D341Med (cell line): ENCODE measurements at places on chromosomes 7 and 10.

DNA sequence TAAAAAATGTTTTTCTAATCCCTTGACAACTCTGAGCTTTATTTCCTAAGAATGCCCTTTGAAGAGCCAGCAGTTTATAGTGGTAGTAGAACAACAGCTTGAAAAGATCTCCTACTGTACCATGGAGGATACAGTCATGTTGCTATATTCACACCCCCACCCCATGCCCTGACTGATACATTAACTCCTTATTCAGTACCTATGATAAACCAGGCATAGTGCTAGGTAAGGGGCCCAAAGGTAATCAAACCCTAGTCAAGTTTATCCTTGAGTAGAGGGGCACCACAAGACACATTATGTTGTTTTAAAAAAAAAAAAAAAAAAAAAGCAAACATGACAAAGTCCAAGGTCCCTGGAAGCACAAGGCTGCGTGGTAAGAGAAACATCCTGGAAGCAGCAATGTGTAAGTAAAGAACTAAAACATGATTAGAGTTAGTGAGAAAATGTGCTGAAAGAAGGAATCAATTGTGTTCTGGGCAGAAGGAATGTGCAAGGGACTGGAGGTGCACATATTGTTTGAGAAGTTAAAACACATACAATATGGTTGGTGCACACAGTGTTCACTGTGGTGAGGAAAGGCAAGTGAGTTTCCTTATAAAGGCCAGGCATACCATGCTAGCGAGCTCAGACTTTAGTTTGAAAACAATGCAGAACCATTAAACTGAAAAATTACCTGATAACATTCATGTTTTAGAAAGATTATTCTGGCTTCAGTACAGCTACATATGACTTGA is 51.2 kb downstream of the PDE1C start:
- no peak for DNase-seq

DNA sequence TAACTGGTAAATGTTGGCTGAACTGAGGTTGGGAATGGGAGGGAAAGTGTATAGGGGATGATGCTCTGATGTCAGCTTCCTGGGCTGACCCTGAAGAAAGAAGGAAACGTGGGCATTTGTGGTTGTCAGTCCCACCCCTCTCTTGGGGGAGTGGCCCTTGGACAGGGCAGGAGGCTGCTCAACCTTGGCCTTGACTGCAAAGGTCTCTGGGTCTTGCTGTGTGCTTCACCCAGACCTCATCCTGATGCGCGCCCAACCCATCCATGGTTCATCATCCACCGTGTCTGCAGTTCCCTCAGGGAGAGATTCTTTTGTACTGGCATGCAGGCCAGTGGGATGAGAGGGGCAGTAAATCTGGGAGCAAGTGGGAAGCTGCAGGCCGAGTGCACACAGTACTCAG is 4.7 kb upstream of the ZYX start:
- DNase-seq = no peak

- no peak for DNase-seq
Observed at GRCh38 chr10:52729271-52730104, 43.1 kb downstream of the MBL2 start.

GRCh38 chr10:13633689-13634088 is 46.9 kb downstream of the PRPF18 start:
- no peak for DNase-seq

- DNase-seq = no peak
Observed at GRCh38 chr7:36185092-36185491, 32.0 kb downstream of the EEPD1 start.

DNA sequence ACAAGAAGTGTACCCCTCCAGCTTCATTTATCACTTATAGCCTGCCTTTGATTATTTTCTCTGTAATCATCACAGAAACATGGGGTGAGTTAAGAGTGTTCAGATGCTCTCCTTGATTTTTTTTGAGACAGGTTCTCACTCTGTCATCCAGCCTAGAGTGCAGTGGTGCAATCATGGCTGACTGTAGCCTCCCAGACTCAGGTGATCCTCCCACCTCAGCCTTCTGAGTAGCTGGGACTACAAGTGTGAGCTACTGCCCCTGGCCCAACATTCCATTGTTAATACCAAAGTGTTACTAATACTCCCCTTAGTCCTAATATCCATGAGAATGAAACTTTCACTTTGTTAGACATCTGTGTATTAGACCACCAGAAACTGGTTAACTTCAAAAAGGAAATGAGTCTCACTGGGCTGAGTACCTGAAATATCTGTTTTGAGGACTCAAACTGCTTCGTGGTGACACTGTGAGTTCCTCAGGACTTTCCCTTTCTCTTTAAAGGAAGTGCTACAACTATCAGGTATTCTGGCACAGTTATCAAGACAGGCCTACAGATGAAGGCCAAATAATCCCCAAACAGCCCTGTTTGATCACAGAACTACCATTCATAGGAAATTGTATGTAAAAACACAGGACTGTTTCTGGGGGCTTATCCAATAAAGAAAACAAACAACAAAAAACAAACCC is 20.5 kb upstream of the CFAP70 start:
- DNase-seq = no peak

DNA sequence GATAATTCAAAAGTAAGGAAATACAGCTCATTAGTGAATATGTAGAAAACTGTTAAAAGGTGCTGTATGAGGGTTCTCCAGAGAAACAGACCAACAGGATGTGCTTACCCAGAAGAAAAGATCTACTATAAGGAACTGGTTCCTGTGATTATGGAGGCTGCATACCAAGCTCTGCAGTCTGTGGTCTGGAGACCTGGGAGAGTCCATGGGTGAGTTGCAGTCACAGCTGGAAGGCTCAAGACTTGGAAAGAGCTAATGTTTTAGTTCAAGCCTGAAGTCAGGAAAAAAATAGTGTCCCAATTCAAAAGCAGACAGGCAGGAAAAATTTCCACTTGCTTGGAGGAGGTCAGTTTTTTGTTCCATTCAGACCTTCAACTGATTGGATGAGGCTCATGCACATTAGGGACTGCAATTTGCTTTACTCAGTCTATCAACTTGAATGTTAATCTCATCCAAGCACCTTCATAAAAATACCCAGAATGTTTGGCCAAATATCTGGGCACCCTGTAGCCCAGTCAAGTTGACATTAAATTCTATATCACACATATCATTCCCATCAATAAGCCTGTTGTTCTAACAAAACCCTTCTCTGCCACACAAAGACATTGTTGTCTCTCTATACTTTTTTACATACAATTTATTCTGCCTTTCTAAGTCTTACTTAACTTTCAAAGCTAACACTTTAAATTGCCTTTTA is 197.9 kb upstream of the KLF6 start:
- no peak for DNase-seq

GRCh38 chr7:141053626-141054025 is 20.2 kb upstream of the TMEM178B start:
- no peak for DNase-seq

GRCh38 chr10:115665549-115665948 is 572.4 kb downstream of the ATRNL1 start:
- no peak for DNase-seq

- no peak for DNase-seq
Observed at GRCh38 chr10:119516381-119517234, 25.9 kb downstream of the RGS10 start.

DNA sequence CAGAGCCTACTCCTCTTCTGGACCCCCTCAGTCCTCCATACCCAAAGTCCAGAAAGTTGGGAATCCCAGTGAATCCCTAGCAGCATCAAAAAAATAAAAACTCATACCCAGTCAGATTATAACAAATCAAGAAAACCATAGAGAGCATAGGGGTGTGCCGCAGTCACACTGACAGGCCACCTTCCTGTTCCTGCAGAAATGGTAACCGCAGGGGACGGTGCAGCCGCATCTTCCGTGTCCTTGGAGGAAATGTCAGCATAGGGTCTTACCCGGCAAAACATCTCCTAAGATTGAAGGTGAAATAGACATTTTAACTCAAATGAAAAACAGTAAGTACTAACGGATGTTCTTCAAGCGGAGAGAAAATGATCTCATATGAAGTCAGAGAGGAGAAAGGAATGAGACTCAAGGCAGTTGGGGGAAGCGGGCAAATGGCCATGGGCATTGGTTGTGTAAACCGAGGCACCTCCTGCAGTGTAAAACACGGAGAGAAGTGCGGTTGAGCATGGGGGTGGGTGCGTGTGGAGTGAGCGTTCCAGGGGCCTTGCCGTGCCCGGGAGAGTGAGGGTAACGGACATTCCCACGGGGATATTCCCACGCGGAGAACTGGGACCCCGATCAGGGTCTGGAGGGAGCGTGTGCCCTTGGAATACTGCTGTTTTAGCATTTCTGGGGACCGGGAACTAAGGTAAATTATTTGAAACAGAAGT is 110.8 kb downstream of the NKX6-2 start:
- DNase-seq = no peak

- no peak for DNase-seq
Observed at GRCh38 chr10:129581827-129582411, 114.9 kb downstream of the MGMT start.

- no peak for DNase-seq
Observed at GRCh38 chr10:71645185-71645584, 74.4 kb downstream of the C10orf105 start.

GRCh38 chr10:123743441-123744223 is 77.5 kb downstream of the GPR26 start:
- no peak for DNase-seq

- no peak for DNase-seq
Observed at GRCh38 chr10:78321000-78321399, 287.3 kb downstream of the RPS24 start.

DNA sequence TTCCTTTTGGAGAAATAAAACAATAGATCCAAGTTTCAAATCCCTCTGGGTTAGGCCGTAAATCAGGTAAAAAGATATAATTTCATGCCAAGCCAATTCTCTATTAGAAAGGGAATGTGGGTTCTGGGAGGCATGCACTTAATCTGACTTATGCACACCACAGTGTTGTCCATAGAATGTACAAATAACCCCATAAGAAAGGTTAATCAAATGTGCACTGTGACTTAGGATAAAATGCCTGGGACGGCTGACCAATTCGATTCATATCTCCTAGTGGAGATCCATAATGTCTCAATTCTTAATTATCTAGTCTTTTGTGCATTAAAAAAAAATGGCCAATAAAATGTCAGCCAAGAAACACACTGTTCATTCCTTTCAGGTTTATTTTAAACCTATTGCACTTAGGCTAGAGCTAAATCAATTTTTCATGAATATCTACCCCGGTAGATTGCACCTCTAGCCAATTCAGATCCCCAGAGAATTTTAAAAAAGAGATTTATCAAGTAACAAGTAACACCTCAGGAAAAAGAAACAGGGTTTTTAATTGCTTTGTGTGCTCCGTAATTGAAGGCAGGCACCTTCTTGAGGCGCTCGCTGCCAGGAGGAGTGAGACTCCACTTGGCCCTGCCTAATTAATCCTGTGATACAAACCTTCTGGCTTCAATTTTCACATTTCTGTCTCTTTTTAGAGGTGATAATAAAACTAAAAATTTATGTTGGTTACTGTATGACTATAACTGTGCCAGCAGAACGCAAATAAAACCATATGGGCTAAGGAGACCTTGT is 265.1 kb downstream of the ETV1 start:
- DNase-seq = no peak

GRCh38 chr7:63077841-63078240 is 920.8 kb upstream of the ZNF722 start:
- DNase-seq = no peak

DNA sequence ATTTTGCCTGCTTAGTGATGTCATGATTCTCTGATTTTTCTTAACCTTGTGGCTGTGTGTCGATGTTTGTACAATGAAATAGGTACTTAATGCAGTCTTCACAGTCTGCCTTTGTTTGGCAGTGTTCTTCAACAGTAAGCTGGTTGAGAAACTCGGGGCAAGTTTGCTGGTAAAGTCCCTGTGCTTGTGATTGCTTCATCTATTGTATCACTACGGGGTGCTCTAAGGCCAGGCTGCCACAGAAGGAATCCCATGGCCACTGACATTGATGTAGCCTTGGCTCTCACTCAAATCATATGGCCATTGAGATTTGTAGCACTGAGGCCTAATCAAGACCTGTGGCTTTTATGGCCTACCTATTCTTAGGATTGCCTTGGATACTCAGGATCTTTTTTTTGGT is 33.5 kb upstream of the PRSS37 start:
- DNase-seq = no peak

GRCh38 chr10:88245974-88246511 is 337.1 kb downstream of the RNLS start:
- no peak for DNase-seq

DNA sequence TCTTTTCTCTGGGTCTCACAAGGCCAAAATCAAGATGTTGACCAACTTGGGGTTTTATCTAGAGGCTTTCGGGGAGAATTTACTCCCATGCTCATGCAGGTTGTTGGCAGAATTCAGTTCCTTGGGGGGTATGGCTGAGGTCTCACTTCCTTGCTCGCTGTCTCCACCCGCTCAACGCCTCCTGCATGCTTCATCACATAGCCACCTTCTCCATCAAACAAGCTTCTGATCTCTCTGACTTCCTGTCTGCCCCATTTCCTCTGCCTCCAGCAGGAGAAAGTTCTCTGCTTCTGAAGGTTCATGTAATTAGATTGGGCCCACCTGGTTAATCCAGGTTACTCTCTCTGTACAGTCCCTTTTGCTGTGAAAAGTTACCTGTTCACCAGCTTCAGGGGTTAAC is 179.1 kb upstream of the FZD1 start:
- DNase-seq = no peak

GRCh38 chr7:43658718-43659548 is 70.4 kb downstream of the COA1 start:
- no peak for DNase-seq

DNA sequence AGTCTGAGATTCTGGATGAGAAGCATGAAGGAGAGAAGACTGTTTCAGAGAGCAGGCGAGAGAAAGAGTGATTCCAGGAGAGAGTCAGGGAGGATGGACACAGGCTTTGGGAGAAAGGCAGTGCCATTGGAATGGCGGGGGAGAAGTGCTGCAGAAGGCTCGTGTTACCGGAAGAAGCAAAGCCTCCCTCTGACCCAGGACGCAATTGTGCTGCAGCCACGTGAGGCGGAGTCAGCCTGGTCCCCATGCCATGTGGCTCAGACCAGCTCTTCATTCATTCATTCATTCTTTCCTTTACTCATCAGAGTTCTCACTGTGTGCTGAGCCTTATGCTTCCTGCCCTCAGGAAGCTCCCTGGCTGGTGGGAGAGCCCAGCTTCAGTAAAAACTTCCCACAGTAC is 49.2 kb upstream of the COL13A1 start:
- DNase-seq = no peak

- DNase-seq = no peak
Observed at GRCh38 chr7:22715969-22716368, 11.0 kb upstream of the IL6 start.

GRCh38 chr10:72250666-72251065 is 23.1 kb upstream of the DDIT4 start:
- no peak for DNase-seq

GRCh38 chr7:102412548-102412947 is 16.4 kb downstream of the PRKRIP1 start:
- peak; percentile 83 for DNase-seq

DNA sequence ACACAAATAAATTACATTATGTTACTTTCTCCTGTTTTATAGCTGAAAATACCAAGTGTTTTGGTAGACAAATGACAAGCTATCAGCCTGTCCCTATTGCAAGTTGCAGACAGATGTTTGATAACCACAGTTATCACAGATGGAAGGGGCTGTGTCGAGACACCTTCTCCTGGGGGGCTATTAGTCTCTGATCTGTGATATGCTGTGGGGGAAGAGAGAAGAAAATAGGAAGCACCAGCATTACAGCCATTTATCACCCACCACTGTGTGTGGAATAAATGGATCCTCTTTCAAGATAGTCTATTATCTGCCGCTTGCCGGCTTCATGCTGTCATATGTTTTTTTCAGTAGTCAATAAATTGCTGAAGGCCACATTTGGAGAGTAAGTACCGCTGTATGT is 597.2 kb upstream of the ADARB2 start:
- DNase-seq = no peak

GRCh38 chr7:129923709-129924108 is 29.1 kb downstream of the UBE2H start:
- DNase-seq = no peak
